ENCODE measurements at places on chromosomes 1 and 21. TPM values are rescaled to one million over a fixed set of nuclear protein-coding genes. Genes with fewer than 3 reads are reported as not detected.

Gene DPT
- total RNA-seq, result 9.4 TPM

Gene HSPA6
- total RNA-seq, result 25.8 TPM

Gene DNAJC28
- 5.4 TPM for total RNA-seq

Gene VASH2
- 10.3 TPM for total RNA-seq

Gene CRYAA
- total RNA-seq, result not detected

- DNase-seq, result peak; percentile 46
Measured at GRCh38 chr1:43358121-43358745, 548 bp upstream of the CDC20 start.

DNA sequence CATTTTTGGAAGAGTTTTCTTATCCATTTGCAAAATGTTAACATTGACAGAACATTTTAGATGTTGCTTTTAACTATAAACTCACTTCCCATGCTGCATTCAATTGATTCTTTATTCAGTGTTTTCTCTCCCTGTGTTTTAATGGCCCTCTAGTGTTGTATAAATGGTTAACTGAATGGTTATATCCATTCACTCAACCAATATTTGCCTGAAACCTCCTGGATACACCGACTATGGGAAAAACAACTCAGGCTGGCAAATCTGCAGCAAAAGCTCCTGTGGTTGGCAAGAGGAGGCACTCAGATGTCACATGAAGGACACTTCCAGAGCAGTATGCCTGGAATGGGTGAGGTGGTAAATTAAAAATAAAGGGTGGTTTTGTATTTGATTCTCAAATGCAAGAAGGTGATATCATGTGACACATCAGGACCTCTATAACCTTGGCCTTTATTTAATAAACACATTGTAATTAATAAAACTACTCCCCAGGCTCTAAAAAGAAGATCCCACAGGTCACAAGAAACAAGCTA lies 107.6 kb downstream of the BCAR3 start:
- DNase-seq, result peak; percentile 74

- DNase-seq, result no peak
Measured at GRCh38 chr21:34302521-34302920, 61.3 kb upstream of the KCNE2 start.

- no peak for DNase-seq
Measured at GRCh38 chr21:44273046-44273445, 11.3 kb upstream of the DNMT3L start.

- no peak for DNase-seq
Measured at GRCh38 chr1:66438501-66438900, 95.5 kb upstream of the SGIP1 start.

DNA sequence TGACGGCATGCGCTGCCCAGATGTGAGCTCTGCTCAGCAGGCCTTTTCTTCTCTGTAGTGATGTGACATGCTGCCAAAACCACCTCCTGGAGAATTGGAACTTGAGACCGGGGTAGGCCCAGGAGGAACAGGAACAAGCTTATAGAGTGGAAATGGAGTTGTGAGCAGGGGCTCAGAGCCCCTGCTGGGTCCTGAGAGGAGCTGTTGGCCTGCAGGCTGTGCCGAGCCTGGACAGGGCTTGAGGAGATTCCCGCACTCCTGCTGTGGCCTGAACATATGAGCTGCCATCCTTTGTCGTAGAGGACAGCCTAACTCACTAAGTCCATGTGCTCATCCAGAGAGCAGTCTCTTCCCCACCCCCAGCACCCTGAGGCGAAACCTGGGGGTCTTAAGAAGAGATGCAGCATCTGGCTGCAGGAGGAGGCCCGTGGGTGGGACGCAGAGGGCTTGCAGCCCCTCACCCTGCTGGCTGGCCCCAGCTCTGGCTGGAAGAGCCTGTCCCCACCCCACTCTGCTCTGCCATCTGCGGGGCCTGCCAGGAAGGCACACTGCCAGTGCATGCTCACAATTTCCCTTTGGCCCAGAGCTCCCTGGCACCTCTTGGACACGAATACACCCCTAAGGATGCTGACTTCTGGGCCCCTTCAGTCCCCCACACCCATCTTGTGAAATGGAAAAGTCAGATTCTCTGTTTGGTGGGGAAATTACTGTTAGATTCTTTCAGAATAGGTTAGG lies 42.5 kb downstream of the PTPRF start:
- DNase-seq, result no peak

DNA sequence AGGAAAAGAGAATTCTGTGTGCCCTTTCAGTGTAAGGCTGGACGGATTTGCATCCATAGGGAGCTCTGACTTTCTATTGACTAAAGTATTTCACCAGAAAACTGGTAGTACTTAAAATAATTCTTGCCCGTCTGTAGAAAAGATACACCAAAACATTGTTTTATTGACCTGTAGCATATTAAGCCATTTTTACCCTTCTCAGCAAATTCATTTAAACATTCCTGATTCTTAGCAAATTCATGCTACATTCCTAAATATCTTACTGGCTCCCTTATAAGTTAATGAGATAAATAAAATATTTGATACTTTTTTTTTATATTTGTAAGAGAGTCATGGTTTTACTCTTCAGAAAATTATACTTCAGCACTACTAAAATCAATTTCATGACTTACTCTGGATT lies 1.6 kb upstream of the IPP start:
- DNase-seq, result no peak

GRCh38 chr1:54506594-54506993 lies 41.4 kb upstream of the ACOT11 start:
- DNase-seq, result no peak

DNA sequence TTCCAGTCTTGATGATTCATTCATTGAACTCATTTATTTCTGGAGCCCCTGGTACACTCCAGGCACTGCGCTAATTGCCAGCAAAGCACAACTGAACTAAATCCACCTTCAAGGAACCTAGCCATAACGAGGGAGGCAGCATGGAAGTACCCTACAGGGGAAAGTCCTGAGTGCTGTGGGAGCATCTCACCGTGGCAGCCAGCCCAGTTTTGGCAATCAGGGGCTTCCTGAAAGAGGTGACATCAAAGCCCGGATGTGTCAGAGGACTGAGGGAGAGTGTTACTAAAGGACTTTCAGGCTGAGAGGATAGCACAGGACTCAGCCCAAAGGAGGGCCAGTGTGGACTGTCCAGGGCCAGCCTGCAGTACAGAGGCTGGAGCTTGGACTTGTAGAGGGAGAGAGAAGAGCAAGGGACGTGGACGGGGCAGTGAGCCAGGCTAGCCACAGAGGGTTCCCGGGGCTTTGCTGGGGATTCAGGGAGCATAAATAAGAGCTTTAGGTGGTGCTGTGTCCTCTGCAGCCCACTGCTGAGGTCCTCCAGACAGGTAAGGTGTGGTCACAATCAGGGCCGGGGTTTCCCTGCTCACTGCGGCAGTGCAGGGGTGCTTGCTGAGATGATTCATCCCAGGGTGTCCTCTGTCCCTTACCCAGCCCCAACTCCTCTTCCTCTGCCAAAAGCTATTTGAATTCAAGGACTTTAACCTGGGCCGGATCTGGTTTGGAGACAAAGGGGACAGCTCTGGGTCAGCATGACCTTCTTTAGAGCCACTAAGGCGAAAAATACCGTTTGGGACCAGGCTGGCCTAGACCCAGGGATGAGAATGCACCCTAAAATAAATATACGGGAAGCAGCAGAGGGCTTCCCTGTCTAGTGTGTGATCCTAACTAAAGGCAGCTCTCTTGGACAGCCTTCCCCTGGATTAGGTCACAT lies 128.3 kb downstream of the EDEM3 start:
- no peak for DNase-seq

GRCh38 chr1:3614755-3615742 lies 3.7 kb upstream of the MEGF6 start:
- DNase-seq, result no peak

DNA sequence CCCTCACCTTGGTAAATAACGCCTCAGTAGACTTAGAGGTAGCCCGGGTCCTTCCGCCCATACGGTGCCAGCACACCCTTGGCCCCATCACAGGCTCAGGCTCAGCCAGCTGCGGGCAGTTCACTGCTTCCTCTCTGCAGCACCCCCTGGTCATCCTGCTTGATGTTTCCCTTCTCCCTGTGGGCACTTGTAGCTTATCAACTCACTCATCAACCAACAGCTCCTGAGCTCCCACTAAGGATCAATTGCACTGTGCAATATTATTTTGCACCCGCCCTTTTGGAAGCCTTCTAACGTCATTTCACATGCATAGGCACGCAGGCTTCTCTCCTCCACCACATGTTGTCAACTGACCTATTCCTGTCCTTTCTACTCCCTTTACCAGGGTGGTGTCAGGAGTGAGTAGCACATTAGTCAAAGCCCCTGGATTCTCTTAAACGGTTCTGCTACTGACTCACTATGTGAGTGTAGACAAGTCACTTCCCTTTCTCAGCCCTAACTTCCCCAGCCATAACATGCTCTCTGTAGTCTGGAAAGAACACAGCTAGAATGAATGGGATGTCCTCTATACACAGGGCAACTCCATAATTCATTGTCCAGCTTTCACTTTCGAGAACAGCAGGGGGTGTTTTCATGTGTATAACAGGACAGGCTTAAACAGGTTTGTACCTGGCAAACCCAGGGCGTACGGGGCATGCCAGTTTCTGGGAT lies 47.1 kb upstream of the IRF2BP2 start:
- DNase-seq, result no peak

DNA sequence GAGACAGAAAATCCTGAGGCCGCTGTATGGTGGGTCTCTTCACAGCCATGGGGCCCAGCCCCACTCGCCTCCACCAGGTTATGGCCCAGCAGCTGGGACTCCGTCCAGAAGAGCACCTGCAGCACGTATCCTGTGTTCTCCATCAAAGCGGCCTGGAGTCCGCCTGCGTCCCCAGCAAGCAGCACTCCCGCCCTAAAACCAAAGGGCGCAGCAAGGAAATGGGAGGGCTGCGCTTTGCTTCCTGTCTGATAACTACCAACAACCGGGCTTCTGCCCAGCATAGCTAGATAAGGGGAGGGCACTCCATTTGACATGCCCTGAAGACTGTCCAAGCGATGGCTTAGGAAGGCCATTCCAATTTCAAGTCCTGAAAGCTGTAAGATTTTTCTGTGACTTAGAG lies 119.9 kb downstream of the KCNJ15 start:
- DNase-seq, result no peak

DNA sequence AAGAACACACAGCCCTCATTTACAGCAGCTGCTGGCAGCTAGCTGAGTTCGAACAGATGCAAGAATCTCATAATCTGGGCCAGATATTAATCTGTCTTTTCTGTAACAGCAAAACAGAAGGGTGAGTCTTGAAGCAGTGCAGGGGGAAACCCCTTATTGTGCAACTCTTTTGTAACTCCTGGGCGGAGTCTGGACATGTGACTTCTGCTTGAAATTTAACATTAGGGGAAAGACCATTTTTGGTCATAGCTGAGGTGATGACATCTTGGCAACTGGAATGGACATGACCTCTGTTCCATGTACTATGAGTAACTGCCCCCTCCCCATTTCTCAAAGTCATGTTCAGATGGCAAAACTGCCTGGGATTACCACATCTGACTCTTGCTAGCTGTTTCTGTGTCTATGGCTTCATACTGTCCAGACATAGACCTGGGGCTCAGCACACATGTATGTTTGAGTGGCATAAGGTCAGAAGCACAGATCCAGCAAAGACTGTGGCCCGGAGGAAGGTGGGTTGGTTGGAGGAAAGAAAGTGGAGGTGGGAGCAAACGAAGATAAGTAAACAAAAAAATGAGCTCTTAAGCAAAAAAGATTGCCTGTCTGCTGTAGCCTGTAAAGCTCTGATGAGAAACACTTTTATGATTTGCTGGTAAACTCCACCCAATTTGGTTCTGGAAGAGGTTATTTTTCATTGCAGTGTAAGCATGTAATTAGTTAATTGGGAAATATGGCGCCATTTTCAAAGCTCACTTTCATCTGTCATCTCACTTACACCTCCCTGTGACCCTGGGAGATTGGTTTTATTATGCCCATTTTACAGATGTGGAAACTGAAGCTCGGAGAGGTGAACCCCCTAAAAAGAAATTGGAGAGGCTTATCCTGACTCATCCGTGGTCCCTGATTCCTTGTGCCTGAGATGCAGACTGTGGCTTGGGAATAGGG lies 26.1 kb downstream of the ETS2 start:
- DNase-seq, result no peak

- DNase-seq, result no peak
Measured at GRCh38 chr1:78102082-78102481, 56.3 kb downstream of the GIPC2 start.

DNA sequence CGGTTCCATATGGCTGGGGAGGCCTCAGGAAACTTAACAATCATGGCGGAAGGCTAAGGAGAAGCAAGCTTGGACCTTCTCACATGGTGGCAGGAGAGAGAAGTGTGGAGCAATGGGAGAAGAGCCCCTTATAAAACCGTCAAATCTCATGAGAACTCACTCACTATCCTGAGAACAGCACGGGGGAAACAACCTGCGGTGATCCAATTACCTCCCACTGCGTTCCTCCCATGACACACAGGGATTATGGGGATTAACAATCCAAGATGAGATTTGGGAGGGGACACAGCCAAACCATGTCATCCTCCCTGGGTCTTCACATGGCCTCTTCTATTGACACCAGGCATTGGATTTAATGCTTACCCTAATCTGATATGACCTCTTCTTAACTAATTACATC lies 455.1 kb upstream of the VAMP3 start:
- no peak for DNase-seq

- no peak for DNase-seq
Measured at GRCh38 chr21:17438635-17439034, 74.2 kb upstream of the CXADR start.

- no peak for DNase-seq
Measured at GRCh38 chr1:182698971-182699370, 14.6 kb upstream of the RGS8 start.

DNA sequence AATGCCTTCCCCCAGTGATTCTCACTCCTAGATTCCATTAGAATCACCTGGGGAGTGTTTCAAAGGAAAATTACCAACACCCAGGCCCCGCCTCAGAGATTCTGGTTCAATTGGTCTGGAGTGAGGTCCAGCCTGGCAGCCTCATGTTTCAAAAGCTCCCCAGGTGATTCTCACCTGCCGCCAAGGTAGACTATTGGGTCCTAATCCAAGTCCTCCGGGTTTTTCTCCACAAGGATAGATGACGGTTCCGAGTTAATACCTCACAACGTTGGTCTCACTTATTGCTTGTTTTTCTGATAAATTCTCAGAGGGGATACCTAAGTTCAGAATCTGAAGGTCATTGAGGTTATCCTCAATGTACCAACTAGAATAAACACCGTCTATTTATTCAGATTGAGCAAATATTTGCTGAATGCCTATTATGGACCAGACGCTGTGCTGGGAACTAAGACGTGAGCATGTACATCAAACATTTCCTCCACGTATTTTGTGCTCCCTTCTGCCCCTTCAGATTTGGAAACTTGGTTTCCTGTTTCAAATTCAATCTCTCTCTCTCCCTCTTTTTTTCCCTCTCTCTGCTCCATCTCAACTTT lies 97.5 kb downstream of the SEC16B start:
- DNase-seq, result no peak
